Stimulated activated CD8-positive, alpha-beta memory T cell treated with anti-CD3 and anti-CD28 coated beads, Interleukin-4, amount 100 ng/mL, for 4 hours (primary cell): ENCODE measurements at places on chromosomes 3 and 15.

GRCh38 chr3:99570061-99570460, 68.3 kb upstream of the COL8A1 start:
- no peak for DNase-seq

DNA sequence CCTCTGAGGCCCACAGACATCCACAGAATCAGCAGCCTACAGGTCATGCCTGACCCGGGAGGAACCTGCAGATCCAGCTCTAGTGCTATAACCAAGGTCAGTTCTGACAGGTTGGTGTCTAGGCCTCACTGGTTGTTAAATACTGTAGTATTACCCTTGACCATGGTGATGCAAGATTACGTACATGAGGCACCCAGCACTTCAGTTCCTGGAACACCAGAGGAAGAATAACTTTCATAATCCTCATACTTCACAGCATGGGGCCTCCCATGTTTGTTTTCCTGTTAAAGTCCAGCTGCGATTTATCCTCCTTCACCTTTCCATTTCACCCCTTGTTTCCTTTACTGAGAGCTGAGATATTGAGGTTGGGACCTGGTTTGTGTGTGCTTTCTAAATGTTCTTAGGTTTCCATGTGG, 34.4 kb upstream of the GLCE start:
- DNase-seq = no peak

- no peak for DNase-seq
Measured at GRCh38 chr3:50658416-50658815, 16.3 kb upstream of the DOCK3 start.

GRCh38 chr3:128262457-128262856, 109.2 kb downstream of the EEFSEC start:
- no peak for DNase-seq

GRCh38 chr3:193522473-193522872, 32.2 kb downstream of the ATP13A4 start:
- DNase-seq = no peak

GRCh38 chr3:142858043-142858442, 30.8 kb downstream of the PCOLCE2 start:
- DNase-seq = no peak

DNA sequence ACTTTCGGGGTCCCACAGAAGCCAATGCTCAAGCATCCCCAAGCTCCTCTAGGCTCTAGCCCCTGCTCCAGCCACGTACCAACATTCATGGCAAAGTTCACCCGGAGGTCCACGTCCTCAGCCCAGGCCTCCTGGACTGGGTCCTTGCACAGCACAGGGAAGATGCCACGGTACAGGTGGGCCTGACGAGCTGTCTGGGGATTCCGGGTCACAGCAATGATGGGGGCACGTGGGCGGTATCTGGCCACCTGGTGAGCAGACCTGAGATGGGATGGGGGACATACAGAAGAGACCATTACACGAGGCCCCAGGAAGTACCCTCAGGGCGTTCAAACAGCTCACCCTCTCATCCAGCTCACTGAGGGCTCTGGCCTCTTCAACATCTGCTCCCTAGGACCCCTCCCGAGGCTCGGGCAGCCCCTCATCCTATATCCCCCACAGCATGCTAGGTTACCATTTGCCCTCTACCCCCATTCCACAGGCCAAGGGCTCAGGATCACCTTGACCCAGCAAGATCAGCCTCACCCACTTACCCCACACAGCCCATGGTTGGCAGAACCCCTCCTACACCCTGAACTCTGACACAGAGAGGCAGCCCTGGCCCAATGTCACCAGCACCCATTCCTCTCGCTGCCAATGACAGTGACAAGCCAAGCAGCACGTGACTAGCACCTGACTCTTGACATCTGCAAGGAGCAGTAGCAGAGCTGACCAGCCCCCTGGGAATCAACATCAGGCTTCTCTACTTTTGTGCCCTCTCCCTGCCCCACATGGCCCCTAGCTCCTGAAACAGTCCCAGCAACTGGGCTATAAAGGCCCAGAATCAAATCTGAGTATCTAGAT, 3.0 kb upstream of the GRAMD2A start:
- no peak for DNase-seq

DNA sequence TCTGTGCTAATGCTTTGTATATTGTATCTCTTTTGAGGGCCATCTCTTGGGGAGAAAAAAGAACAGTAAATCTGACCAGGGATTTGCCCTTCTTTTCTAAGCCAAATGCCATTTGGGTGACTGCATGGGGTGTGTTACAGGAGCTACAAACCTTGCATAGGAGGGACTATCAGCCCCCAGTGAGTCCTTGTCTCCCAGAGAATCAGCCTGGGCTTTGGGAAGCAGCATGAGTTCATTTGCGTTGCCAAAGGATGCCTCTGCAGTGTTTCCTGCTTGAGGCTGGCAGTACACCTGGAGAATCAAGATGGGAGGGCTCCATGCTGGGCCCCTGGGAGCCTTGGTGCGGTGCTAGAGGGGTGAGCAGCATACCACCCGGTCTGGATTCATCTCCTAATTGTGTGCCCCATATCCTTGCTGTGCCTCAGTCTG, 49.6 kb upstream of the POLG start:
- DNase-seq = no peak
